ENCODE measurements at places on chromosomes 6 and 20. TPM values are rescaled to one million over a fixed set of nuclear protein-coding genes. Genes with fewer than 3 reads are reported as not detected.

WFDC12 gene
- total RNA-seq = not detected

RHAG gene
- total RNA-seq = 3.0 TPM

ASIP gene
- not detected for total RNA-seq

NKAIN4 gene
- total RNA-seq = 10.4 TPM

RNF39 gene
- total RNA-seq = 1.8 TPM

RNF5 gene
- total RNA-seq = 63.5 TPM

C6orf136 gene
- total RNA-seq = 15.5 TPM

CCN5 gene
- 0.62 TPM for total RNA-seq

PLA2G7 gene
- total RNA-seq = 0.82 TPM

PEX7 gene
- total RNA-seq = 10.1 TPM

PACRG gene
- total RNA-seq = 11.5 TPM

ATG5 gene
- 45.3 TPM for total RNA-seq

TREM1 gene
- total RNA-seq = 1.7 TPM

MSH5 gene
- total RNA-seq = 9.6 TPM

ZFP57 gene
- not detected for total RNA-seq
